ENCODE measurements at places on chromosomes 7 and 10.

- no peak for DNase-seq
Measured at GRCh38 chr7:75055155-75055554, 18.4 kb downstream of the RCC1L start.

DNA sequence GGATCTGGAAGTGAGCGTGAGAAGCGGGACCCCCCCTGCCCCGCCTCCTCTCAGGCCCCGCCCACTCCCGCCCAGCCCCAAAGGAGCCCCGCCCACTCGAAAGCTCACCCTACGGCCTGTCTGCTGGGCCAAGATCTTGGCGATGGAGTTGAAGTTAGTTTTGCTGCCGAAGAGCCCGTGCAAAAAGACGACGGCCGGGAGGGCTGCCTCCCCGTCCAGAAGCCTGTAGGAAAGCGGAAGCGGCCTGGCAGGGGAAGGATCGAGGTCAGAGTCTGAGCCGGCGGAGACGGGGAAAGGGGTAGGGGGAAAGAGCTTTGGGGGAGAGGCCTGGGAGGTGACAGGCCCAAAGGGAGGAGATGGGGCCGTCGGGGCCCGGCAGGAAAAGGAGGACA is 386 bp downstream of the ABHD11 start:
- peak; percentile 35 for DNase-seq

DNA sequence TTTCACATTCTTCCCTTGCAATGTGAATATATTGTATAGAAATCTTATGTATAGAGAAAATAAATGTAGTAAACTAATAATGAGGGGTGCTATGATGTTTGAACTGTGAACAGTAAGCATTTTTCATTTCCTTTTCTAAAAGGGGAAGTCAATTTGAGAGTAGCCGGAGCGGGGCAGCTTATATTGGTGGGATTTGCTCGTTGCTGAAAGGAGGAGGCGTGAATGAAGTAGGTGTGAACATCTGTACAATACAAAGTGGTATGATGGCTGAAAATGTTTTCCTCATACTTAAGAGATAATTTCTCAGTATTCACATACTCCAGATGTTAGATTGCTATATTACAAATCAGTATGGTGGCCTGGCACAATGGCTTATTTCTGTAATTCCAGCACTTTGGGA is 87.1 kb downstream of the SRI start:
- DNase-seq: no peak

DNA sequence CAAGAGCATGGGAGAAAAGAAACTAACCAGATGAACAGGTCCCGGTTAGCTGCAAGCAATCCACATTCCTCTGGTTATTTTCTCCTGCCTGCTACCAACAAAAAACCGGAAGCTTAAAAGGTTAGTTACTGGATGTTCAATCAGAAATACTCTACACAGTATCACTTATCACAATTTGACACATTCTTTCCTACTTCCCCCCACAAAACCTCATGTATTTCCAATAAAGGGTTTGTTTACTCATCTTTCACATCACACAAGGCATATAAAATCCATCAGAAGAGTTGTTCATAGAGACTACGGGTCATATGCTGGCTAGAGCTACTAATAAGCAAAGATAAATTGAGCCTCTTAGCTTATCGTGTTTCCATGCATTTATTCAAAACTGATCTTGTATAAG is 4.8 kb downstream of the SLC25A28 start:
- DNase-seq: no peak

DNA sequence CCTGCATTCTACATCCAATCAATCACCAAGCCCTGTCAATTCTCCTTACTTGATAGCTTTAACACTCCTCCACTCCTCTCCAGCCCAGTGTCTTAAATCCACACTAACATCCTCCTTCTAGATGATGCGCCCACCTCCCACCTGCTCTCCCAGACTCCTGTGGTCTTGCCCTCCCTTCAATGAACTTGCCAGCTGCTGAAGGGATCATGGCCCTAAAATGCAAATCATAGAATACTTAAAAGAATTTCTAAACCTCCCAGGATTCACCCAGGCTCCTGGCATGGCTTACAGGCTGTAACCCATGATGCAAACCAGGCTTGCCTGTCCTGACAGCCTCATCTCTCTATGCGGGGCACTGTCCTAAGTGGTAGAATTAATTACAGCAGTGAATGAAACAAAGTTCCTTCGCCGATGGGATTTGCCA is 43.6 kb downstream of the SYPL1 start:
- no peak for DNase-seq
